Activated CD8-positive, alpha-beta memory T cell treated with anti-CD3 and anti-CD28 coated beads, Interleukin-2, amount 10 ng/mL, durations not matched to agents 7 days and 5 days (primary cell): ENCODE measurements at places on chromosomes 5 and 9. TPM values are rescaled to one million over a fixed set of nuclear protein-coding genes. Genes with fewer than 3 reads are reported as not detected.

SLC6A3 gene
- total RNA-seq: 0.07 TPM

KCNIP1 gene
- not detected for total RNA-seq

TRPM6 gene
- not detected for total RNA-seq

PTGER4 gene
- total RNA-seq: 50.8 TPM

SLC34A1 gene
- 0.19 TPM for total RNA-seq

GABBR2 gene
- total RNA-seq: not detected

PCDHB1 gene
- not detected for total RNA-seq

DMRTA1 gene
- not detected for total RNA-seq

ANXA2R gene
- total RNA-seq: 14.5 TPM

RELL2 gene
- total RNA-seq: 35.8 TPM

TGFBI gene
- total RNA-seq: 0.26 TPM

GPR21 gene
- total RNA-seq: 0.37 TPM

SPACA9 gene
- 1.6 TPM for total RNA-seq

- no peak for DNase-seq
These were observed 116.1 kb downstream of the TMEM174 start for GRCh38 chr5:73288803-73289720.

GRCh38 chr5:88833371-88834130 is 49.4 kb downstream of the MEF2C start:
- DNase-seq: no peak

GRCh38 chr5:80083101-80083890 is 48.1 kb downstream of the THBS4 start:
- DNase-seq: peak; percentile 48

DNA sequence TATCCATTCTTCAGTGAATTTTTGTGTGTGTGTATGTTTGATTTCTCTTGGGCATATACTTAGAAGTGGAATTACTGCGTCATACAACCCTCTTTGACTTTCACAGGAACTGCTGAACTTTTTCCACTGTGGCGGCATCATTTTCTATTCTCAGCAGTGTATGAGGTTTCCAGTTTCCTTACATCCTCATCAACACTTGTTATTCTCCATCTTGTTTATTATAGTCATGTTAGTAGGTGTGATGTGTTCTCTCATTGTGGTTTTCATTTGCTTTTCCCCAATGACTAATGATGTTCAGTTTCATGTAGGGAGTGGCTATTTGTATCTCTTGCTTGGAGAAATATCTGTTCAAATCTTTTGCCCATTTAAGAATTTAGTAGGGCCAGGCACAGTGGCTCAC is 2.6 kb downstream of the ZNF79 start:
- peak; percentile 66 for DNase-seq

GRCh38 chr5:3301306-3301705 is 294.3 kb upstream of the IRX1 start:
- DNase-seq: no peak

DNA sequence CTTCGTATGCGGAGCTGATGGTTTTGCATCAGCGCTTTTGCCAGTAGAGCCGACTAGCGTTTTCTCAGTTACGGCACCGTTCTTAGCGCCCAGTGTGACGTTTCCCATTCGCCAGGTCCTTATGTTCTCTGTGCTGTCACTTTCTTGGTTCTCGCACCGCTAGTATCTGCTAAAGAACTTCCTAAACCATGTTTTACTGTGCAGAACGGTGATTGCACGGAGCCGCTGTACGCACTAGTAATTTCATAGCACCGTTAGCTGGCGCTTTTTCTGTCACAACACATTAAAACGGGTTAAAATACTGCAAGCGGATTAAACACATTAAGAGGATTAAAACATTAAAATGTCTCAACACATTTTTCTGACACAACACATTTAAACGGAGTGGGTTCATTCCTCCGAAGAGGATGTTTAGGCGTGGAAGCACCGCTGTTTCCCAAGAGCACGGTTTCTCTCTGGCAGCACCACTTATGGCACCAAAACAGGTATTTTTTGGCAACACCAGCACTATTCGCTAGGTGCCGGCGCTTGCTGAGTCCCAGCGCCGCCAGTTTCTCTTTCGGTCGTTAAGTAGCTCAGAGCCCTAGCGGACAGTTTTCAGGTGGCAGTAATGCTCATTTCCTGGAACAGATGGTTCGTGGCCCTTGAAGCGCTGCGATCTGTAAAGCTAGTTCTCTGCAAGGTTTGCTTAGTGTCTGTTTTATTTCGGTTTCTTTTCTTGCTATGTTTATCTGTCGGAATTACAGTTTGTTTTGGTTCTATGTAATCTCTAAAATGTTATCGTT is 20.3 kb downstream of the ANXA2R start:
- peak; percentile 94 for DNase-seq

DNA sequence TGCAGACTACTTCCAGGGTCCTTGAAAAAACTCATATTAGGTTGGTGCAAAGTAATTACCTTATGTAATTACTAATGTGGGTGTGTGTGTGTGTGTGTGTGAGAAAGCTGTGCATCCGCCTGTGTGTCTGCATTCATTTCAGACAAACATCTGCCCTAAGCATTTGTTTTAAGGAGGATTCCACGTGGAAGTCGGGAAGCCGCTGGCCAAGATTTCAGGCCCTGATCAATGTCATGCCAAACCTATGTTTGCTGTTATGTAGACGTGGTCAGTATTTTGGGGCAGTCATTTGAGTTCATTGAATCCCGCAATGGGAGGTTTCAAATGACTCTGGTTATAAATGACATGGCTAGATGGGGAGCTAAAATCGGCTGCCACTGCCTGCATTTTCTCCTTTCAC is 33.6 kb upstream of the BASP1 start:
- DNase-seq: no peak

DNA sequence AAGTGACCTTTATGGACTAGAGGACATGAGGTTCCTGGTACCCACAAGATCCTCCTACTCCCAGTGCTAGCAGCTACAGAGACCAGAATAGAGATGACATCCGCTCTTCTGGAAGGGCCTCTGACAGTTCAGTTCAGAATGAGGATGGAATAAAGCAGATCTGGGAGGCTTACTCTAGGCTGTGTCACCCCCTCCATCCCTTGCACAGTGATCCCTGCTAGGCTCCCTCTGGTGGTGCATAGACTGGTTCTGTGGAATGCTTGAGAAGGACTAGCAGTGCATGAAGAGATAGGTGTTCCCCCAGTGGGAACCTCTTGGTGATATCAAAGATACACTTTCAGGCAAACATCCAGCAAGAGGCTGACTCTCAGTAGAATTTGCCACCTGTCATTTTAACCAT is 83.0 kb downstream of the NPR3 start:
- DNase-seq: no peak

- DNase-seq: no peak
These were observed 148.8 kb upstream of the FREM1 start for GRCh38 chr9:15059003-15059402.

GRCh38 chr5:31347552-31347905 is 154.0 kb downstream of the CDH6 start:
- DNase-seq: no peak

GRCh38 chr5:142811866-142812557 is 41.8 kb downstream of the ARHGAP26 start:
- no peak for DNase-seq

GRCh38 chr5:61130289-61130688 is 32.0 kb downstream of the SMIM15 start:
- no peak for DNase-seq

DNA sequence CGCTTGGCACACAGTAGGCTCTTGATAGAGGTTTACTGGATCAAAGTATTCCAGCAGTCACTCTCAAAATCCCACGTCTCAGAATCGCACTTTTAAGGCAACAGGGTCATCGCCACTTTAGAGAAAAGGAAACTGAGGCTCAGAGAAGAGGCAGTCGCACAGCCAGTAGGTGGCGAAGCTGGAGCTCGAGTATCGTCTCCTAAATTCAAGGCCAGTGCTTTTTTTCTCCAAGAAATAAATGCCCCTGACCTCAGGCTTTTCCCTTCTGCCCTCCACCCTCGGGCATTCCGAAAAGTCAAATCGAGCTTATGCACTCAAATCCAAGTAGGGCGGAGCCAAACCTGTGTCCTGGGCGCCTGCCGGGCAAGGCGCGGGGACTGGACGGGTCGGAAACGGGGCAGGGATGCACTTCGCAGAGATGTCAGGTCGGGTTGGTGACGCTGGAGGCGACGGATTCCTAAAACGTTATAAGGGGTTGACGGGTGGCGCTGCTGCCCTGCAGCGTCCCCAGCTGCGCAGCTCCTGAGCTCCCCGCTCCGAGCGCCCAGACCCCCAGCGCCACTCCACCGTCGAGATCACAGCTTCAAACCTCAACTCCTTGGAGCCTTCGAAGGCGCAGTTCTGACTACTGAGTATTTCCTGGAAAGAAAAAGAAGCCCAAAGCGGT is 4.7 kb upstream of the FOXB2 start:
- no peak for DNase-seq

- no peak for DNase-seq
These were observed 56.5 kb upstream of the RAI14 start for GRCh38 chr5:34599471-34600117.

GRCh38 chr5:151659001-151659754 is 27.5 kb downstream of the SPARC start:
- DNase-seq: peak; percentile 85

GRCh38 chr9:18487611-18488010 is 13.7 kb downstream of the ADAMTSL1 start:
- no peak for DNase-seq

GRCh38 chr9:98807814-98808195 is 335 bp downstream of the GALNT12 start:
- peak; percentile 59 for DNase-seq

DNA sequence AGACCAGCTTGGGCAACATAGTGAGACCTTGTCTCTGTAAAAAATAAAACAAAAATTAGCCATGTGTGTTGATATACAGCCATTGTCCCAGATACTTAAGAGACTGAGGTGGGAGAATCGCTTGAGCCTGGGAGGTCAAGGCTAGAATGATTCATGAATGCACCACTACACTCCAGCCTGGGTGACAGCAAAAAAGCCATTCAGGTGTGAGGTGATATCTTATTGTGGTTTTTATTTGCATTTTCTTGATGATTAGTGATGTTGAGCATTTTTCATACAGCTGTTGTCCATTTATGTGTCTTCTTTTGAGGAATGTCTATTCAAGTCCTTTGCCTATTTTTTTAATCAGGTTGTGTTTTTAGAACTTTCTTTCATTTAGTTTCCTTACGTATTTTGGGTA is 23.2 kb downstream of the MTAP start:
- DNase-seq: no peak

DNA sequence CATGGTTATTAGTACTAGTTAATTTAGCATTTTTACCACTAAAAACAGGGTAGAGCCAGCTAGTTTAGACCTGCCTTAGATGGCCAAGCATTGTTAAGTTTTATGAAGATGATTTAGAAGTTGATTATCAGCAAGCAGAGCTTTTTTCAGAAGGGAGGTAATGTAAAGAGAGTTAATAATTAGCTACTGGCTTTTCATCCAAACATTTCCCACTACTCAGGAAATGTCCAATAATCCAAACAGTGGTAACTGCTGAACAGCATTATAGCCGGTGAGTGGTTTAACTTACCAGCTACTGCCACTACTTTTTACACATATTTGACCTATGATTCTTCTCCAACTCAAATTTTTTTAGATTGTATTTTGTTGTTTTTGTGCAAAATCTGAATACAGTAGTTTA is 1.7 kb downstream of the ITGA1 start:
- no peak for DNase-seq

DNA sequence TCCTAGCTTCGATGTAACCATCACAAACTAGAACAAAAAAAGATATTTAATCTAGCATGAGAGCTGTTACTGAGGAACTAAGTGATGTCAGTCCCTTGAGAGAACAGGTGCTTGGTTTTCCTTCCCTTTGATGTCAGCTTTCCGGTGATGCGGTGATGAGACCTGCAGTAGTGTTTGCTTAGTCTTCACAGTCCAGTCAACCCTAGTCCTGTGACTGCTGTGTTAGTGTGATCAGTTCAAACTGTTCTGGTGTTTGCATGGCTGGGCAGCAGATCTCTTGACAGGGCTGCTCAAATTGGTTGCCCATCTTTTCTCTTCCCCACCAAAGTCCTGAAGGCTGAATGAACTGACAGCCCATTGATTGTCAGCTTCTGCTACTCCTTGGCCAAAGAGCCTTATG is 608.6 kb upstream of the DAB2 start:
- DNase-seq: no peak

DNA sequence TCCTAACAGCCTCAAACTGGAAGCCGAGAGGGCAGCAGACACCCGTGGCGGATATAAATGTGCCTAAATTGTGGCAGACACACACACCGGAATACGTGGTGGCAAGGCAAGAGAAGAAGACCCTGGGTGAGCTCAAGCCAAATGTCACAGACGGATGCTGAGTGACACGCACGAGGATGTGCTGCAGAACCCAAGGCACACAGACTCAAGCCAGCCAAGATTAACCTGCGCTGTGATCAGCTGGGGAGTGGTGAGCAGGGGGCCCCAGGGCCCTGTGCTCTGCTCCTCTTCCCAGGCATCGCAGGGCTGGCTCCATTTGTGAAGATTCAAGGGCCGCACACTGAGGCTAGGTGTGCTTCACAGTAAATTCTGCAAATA is 16.4 kb downstream of the SEMA4D start:
- DNase-seq: peak; percentile 77

DNA sequence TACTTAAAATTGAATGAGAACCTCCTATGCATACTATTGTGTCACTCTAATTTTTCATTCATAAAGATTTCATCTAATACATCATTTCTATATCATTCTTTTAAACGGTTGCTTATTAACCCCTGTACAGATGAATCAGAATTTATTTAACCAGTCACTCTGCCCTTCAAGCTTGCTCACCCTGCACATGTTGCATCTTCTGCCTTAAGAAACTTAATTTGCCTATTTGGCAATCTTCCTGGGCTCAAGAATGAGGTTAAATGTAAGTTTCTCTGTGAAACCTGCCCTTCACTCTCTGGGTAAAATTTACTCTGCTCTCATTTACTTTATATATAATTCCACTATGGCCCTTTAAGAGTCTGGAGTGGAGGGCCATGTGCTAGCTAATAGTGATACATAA is 434.7 kb upstream of the ZNF608 start:
- no peak for DNase-seq

DNA sequence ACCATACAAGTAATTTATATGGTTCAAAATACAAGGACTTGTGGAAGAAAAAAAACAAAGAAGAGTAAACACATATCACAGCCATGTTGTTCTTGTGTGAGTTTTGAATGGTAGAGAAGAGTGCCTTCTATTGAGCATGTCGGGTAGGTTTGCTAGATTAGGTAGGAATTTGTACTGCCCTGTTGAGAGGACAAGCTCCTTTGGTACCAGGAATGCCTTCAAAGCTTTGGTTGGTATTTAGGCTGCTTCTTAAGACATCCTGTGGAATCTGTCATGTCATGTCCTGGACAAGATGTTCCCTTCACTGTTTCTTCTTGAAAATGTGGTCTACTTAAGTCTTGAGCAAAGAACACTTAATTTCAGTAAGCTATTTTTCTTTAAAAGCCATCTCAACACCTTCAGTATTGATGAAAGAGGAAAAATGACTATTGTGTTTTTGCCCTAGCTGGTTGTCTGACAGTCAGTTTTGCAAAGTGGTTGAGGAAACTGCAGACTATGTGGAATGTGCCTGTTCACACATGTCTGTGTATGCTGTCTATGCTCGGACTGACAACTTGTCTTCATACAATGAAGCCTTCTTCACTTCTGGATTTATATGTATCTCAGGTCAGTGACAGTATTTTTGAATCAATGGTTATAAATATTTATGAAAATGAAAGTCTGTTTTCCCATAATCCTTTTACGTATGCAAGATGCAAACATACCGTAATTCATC is 296.9 kb downstream of the ADGRV1 start:
- DNase-seq: no peak

- peak; percentile 84 for DNase-seq
These were observed 269.4 kb upstream of the PTGER4 start for GRCh38 chr5:40410231-40410861.
